ENCODE measurements at places on chromosomes 3 and 15. TPM values are rescaled to one million over a fixed set of nuclear protein-coding genes. Genes with fewer than 3 reads are reported as not detected.

DNA sequence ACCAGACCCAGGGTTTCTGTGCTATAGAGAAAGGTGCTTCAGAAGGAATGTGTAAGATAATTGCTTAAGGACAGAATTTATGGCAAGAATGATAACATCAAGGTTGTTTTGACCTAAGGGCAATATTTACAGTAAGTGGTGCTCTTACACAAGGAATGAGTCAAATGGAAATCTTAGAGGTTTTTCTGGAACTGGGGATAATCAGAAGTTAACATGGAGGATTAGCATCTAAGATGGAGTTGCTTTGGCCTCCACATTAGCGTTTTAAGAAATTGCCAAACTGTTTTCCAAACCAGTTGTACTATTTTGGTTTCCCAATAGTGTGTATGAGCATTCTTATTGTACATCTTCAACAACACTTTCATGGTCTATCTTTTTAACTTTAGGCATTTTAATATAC lies 3.1 kb downstream of the WDR93 start:
- no peak for DNase-seq

GRCh38 chr3:183360971-183361624 lies 67.3 kb downstream of the MCF2L2 start:
- DNase-seq = no peak

AP3B2 gene
- polyA plus RNA-seq = 1.9 TPM

DNA sequence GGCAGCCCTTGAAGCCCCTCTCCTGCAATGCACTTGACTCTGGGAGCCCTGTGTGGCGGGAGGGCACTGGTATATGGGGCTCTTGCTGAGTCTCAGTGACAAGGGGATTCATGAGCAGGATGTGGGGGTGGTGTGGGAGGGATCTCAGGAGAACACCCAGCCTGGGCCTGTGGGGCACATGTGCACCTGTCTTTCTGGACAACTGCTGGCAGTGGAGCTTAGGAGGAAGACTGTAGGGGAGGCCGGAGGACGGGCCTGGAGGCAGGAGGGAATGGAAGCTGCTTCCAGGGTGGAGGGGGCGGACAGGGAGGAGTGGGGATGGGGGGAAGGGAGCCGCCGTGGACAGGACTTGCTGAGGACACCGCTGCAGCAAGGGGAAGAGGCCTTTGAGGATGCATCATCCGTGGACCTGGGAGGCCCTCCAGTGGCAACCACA lies 10.8 kb upstream of the SNRPA1 start:
- no peak for DNase-seq

- DNase-seq = no peak
Observed at GRCh38 chr3:42683875-42684598, 1.3 kb upstream of the KLHL40 start.

ACSBG1 gene
- 0.34 TPM for polyA plus RNA-seq

- no peak for DNase-seq
Observed at GRCh38 chr15:65071381-65071811, 3.6 kb upstream of the RASL12 start.

- no peak for DNase-seq
Observed at GRCh38 chr15:56342653-56343052, 22.6 kb upstream of the TEX9 start.

DNA sequence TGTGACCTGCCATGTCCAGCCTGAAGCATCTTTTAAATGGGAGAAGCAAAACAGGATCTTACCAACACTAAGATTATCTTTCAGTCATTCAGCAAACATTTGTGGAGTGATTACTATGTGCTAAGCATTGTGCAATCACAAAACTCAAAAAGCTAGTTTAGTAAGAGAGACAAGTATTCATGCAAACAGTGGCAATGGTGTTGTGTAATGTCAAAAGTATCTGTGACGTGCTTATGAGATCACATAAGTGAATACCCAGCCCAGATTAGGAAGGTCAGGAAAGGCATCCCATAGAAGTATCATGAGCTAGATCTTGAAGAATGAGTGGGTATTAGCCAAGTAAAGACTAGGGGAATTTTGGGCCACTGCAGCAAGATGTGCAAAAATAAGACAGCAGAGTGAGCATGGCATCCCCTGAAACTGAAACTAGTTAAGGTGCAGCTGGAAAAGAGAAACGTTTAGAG lies 32.1 kb downstream of the SEC62 start:
- no peak for DNase-seq

All from right renal cortex interstitium (tissue), 3 donors.